CD14-positive monocyte (primary cell): ENCODE measurements at places on chromosomes 16 and 17.

DNA sequence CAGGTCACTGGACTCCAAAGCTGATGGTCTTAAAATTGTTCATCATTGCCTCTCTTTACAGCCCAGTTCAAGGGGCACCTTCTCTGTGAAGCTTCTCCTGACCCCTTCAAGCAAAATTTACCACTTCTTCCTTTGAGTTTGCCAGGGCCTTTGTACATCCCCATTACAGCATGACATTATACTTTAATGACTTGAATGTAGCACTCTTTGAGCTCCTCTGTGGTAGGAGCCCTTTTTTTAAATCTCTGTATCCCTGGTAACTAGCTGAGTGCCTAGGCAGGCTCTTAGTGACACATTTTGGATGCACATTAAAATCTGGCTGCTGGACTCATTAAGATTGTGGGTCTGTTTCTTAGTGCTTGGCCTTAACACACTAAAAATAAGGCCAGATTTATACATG lies 412.1 kb downstream of the CA10 start:
- no peak for DNase-seq

DNA sequence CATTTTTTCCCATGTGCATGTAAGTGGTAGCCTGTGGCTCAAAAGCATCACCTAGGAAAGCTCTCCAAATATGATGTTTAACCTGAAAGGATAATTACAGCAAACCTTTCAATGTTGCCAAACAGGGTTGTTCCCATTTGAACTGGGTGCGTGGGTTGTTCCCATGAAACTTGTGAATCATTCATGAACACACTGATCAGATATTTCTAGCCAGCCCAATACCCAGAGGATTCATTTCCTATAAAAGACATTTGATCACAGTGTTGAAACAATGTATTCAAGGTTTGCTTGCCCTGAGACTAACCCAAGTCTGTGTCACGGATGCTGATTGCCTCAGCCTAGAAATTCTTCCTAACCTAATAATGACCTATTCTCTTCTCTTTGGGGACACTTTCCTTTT lies 12.9 kb downstream of the KRT39 start:
- peak; percentile 42 for DNase-seq

GRCh38 chr16:19330841-19331397 lies 45.4 kb downstream of the CLEC19A start:
- no peak for DNase-seq

GRCh38 chr16:27624154-27625049 lies 74.5 kb downstream of the KATNIP start:
- no peak for DNase-seq

DNA sequence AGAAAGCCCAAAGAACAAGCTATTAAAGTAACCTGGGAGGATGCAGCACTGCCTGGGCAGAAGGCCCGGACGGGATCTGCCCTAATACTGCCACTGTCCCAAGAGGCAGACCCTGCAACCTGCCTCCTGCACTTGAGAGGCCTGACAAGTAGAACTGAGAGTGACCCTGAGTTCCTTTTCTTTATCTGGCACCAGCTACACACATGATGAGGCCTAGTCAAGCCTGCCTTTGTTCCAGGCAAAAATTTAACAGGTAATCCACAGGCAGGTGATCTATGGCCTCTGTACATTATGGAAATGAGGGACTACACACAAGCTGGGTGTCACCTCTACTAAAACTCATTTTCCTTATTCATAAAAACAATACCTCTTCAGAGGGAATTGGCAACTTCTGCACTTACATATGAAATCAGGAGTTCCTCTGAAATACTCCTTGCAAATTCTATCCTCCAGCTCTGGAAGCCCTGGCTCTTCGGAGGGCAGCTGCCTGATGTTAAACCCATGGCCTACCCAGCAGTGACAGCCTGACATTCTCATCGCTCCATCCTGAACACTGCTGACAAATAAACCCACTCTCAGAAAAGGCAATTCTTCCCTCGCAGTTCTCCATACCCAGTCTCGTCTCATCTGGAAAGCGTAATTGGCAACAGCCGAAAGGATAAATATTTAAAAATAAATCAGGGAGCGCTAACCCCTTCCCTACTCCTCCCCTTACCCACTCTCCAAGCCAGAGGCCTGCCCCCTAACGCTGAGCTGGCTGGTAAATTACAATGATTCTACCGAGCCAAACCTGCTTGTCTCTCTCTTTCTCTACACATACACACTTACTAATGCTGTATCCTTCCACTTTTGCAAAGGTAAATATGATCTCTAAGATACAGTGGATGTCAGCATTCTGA lies 2.5 kb upstream of the ZFHX3 start:
- DNase-seq = no peak

- DNase-seq = no peak
Observed at GRCh38 chr16:4552541-4552940, 3.6 kb upstream of the C16orf96 start.

DNA sequence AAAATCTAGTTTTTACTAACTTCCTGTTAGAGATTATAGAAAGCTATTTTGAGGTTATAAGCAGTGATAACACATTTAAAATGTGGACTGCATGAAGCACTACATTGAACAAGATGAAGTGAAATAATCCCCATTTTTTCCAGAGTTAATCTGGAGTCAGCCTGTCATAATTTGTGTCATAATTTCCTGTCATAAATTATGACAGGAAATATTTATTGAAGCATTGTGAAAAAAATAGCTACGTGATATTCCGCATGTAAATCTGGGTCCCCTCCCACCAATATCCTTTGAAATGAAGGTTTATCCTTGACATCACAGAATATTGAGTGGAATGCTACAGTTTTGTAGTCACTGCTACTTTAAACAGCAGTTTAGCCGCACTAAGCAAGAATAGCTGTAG lies 40.1 kb downstream of the OMG start:
- DNase-seq = no peak

GRCh38 chr16:24950275-24950674 lies 64.9 kb downstream of the ARHGAP17 start:
- no peak for DNase-seq

DNA sequence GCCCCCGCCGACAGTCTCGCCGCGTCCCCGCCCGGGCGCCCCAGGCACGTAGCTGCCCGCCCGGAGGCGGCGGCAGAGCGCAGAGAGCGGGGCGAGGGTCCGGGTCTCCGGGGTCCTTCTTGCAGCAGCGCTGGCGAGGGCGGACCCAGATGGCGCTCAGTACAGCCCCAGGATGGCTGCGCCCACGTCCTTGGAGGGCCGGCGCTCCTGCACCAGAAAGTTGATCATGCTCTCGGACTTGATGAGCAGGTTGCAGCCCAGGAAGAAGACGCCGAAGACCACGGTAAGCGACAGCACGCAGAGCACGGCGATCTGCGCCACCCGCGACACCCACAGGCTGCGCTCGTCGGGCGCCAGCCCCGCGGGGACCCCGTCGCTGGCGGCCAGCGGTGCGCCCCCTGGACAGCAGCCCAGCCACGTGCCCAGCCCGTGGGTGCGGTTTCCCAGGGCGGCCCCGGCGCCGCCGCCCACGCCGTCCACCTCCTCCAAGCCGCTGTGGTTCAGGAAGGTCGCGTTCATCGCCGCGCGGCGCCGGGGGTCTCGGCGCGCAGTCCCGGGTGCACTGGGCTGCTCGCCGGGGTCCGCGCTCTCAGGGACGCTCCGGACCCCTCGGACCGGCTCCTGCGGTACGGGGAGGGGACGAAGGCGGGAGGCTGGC lies 435 bp downstream of the RPRML start:
- no peak for DNase-seq

DNA sequence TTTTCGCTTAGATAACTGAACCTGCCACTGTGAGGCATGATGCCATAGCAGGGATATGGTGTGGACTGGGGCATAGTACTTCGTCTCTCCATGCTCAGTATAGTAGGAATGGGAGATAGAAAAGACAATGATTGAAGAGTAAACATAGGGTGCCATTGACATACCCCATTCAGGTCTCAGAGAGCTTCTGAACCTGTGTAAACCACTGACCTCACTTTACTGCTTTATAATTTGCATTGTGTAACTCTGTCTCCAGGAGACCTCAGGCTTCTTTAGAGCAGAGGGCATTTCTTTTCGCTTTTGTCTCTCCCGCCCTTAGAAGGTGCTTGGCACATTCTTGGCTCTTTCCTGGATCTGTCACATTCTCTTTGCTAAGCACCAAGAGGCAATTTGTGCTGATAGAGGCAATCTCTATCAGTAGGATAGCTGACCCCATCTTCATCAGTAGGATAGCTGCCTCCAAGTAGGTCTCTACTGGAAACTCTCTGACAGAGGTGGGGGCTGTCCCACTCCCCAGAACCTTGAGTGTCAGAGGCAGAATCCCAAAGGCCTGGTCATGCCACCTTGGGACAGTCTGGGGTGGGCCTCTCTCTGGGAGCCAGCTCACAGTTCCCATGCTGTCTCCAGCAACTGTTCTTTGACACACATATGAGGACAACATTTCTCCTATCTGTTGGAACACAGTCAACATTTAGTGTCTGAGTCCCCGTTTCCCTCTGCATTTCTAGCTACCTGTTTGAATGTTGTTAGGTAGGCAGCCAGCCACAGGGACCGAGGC lies 181.9 kb downstream of the UTP18 start:
- DNase-seq = no peak

GRCh38 chr17:74990581-74991105 lies 3.2 kb downstream of the CDR2L start:
- no peak for DNase-seq

GRCh38 chr17:40351359-40352236 lies 12.9 kb downstream of the GJD3 start:
- no peak for DNase-seq

DNA sequence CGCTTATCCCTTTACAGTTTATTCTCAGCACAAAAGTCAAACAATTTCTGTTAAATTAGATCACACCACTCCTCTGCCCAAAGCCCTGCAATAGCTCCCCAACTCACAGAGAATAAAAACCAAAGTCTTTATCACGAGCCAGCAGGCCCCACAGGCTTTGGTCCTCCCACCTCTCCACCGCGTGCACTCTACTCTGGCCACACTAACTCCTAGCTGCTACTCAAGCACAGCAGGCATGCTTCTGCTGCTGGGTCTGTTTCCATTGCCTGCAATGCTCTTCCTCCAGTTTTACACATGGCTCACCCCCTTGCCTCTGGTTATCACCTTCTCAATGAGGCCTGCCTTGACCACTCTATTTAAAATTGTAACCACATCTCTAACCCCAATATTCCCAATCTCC lies 27.6 kb downstream of the HELZ start:
- no peak for DNase-seq

- no peak for DNase-seq
Observed at GRCh38 chr17:70235252-70235651, 65.9 kb downstream of the KCNJ2 start.

GRCh38 chr17:45907750-45908395 lies 13.5 kb downstream of the MAPT start:
- DNase-seq = no peak

DNA sequence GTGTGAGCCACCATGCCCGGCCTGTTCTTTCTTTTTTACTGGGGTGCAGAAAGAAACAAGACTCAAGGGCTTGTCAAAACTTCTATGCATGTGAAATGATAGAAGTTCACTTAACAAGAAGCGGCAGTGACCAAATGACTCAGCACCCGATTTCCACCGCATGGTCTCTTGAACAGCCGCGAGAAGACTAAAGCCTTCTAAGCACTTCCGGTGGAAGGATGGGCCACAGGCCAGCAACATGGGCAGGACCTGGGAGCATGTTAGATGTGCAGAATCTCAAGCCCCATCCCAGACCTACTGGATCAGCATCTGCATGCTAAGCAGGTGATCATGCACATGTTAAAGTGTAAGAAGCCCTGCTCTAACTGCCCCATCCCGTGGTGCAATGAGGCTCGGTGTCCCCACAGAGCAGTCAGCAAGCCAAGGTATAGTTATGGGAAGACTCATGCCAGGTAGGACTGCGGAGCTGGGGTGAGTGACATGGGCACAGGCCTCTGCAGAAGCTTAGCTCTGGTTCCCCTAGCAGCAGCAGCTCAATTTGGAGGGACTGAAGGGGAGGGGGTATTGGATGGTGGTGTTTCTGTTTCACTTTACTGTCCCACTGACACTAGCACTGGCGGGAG lies 88.5 kb upstream of the HNF1B start:
- peak; percentile 54 for DNase-seq

GRCh38 chr17:73495641-73496040 lies 148.6 kb downstream of the SDK2 start:
- no peak for DNase-seq

GRCh38 chr16:66325717-66326376 lies 40.6 kb upstream of the CDH5 start:
- no peak for DNase-seq

DNA sequence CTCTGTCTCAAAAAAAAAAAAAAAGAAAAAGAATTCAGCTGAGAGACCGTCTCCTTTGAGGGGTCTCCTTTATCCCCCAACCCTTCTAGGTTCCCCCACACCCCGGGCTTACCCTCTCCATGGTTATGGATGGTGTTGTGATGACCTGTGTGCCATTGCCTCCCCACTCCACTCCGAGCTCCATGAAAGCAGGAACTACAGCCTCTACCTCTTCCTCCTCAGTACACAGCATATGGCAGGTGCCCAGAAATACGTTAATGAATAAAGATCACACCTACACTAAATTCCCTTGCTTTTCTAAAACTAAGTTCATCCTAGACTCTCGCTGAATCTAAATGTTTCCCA lies 17.2 kb downstream of the COPRS start:
- no peak for DNase-seq

- DNase-seq = no peak
Observed at GRCh38 chr17:80395402-80396151, 19.4 kb upstream of the ENDOV start.

DNA sequence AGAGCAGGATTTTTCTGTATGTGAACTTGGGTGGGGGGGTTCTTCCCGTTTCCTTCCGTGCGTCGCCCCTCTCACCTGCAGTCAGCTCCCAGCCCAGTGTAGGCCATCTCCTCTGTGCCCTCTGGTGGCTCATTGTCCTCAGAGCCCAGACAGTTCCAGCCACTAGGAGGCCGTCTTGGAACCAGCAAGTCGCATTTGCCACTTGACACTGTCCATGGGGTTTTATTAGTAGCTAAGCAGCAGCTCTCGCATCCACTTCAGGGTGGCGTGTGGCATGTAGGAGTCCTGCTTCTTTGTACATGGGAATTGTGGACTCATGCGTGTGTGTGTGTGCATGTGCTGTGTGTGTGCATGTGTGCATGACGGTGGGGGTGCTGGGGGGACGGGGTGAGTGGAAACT lies 74.0 kb downstream of the SEC14L1 start:
- no peak for DNase-seq

DNA sequence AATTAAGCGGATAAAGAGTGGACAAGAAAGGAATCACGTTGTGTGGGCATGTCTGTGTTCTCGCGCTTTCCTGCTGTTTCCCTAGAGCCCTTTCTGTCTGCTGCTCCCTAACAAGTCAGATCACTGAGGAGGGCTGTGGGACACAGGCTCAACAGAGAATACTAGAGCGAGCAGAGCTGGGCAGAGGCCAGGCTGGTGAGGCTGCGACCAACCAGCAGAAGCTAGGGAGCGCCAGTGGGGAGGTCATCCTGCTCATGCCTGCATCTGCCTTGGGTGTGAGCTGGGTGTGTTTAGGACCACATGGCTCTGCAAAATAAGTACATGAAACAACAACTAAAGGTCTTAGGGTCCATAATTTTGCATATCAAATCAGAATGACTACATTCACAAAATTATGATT lies 11.5 kb upstream of the FOXJ1 start:
- no peak for DNase-seq
